ENCODE measurements at places on chromosomes 7 and 10. TPM values are rescaled to one million over a fixed set of nuclear protein-coding genes. Genes with fewer than 3 reads are reported as not detected.

EVX1 gene
- 0.11 TPM for polyA plus RNA-seq

TMEM178B gene
- 0.34 TPM for polyA plus RNA-seq

SLC29A4 gene
- polyA plus RNA-seq = 27.2 TPM

PON1 gene
- polyA plus RNA-seq = 0.41 TPM

RBM48 gene
- 19.3 TPM for polyA plus RNA-seq

EEF1AKMT2 gene
- 30.9 TPM for polyA plus RNA-seq

XRCC2 gene
- polyA plus RNA-seq = 12.7 TPM

ACTL6B gene
- polyA plus RNA-seq = not detected
